ENCODE measurements at places on chromosomes 12 and 14.

- DNase-seq = no peak
Measured at GRCh38 chr14:56274556-56274955, 156.3 kb downstream of the PELI2 start.

- DNase-seq = peak; percentile 89
Measured at GRCh38 chr12:6280053-6280469, 30.4 kb upstream of the PLEKHG6 start.

DNA sequence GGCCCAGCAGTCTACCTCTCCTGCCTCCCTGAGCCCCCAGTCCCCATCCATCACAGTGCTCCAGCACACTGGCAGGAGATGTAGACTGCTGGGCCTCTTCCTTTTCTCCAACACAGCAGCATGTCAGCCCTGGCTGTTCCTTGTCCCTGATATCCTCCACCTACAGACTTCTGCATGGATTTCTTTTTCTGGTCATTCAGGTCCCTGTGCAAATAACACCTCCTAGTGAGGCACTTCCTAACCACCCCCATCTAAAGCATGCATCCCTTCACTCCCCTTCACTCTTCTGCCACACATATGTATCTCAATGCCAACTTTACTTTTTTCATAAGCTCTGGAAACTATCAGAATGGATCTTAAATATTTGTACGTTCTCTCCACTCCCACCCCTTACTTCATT lies 81.5 kb downstream of the SLC24A4 start:
- DNase-seq = no peak

DNA sequence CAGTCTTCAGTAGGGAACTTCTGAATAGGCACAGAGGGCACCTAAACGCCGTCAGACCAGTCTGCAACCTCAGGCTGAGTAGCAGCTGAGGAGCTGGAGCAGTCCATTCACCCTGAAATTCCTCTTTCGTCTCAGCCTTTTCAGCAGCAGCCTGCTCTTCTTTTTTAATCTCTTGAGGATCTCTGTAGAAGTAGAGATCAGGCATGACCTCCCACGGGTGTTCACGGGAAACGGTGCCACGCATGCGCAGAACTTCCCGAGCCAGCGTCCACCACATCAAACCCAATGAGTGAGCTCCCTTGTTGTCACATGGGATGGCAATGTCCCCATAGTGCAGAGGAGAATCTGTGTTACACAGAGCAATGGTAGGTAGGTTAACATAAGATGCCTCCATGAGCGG lies 11.1 kb upstream of the MARK3 start:
- DNase-seq = no peak

DNA sequence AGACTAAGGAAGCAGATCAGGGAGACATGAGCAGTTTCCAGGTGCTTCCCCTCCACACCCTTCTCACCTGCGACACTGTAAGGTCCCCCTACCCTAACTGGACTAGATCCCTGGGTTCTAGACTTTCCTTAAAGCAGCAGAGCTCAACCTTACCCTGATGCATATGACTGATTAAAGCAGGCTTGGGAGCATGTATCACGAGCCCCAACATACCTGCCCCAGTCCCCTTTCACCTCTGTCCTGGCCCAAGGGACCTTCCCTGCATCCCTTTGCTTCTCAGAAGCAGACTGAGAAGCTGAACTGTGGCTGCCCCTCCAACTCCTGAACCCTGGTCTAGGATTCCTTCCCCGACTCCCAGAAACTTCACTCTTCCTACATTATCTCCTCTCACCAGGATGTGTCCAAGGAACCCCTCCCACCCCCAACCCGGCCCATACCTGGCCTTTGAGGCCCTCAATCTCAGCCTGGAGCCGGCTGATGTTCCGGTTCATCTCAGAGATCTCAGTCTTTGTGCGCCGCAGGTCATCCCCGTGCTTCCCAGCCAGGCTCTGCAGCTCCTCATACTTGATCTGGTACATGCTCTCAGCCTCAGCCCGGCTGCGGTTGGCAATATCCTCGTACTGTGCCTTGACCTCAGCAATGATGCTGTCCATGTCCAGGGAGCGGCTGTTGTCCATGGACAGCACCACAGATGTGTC lies 5.4 kb downstream of the KRT8 start:
- DNase-seq = no peak

DNA sequence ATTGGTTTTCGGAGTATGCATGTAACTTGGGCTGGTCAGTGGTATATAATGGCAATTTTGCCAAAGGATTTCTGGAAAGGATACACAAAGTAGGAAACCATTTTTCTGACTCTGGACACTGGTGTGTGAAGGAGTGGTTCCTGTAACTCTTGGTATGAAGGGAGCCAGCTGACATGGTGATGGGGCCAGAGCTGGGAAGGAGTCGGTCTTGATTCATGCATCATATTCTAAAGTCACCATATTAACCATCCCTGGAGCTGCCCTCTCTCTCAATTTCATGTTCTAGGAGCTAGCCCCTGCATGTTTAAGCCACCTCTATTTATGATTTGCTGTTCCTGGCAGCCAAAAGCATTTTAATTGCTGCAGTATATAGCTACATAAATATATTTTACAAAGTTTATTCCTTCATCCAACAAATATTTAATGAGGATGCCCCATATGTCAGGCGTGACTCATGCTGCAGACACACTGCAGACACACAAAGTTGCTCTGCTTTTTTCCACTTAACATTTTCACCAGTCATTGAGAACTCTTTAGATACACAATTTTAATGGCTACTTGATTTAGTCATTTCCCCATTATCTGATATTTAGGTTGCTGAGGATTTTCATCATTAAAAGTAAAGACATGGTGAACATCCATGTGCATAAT lies 78.7 kb upstream of the PSMC1 start:
- DNase-seq = no peak

GRCh38 chr12:120262852-120263747 lies 2.4 kb downstream of the PXN start:
- peak; percentile 17 for DNase-seq

GRCh38 chr14:92903359-92903758 lies 19.6 kb upstream of the CHGA start:
- DNase-seq = no peak

GRCh38 chr14:93847473-93847872 lies 59.2 kb upstream of the PRIMA1 start:
- DNase-seq = no peak

DNA sequence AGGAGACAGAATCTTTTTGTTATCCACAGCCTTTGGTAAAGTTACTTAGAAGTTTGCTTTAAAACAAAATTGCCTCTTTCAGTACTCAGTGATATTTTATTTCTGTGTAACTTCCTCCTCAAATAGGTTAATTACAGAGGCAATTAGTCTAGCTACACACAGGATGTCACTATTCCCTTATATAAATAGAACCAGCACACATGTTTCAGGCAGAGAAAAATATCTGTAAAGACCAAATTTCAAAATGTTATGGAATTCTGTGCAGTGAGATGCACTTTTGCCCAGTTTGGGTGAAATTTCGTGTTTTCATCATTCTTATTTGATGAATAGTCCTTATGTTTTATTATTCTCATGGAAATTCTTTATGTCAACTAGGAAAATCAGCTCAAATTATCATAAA lies 410.6 kb upstream of the SOX5 start:
- no peak for DNase-seq

GRCh38 chr14:61145034-61145902 lies 135.9 kb downstream of the TMEM30B start:
- peak; percentile 77 for DNase-seq

- DNase-seq = no peak
Measured at GRCh38 chr12:45839917-45840316, 110.4 kb downstream of the ARID2 start.

DNA sequence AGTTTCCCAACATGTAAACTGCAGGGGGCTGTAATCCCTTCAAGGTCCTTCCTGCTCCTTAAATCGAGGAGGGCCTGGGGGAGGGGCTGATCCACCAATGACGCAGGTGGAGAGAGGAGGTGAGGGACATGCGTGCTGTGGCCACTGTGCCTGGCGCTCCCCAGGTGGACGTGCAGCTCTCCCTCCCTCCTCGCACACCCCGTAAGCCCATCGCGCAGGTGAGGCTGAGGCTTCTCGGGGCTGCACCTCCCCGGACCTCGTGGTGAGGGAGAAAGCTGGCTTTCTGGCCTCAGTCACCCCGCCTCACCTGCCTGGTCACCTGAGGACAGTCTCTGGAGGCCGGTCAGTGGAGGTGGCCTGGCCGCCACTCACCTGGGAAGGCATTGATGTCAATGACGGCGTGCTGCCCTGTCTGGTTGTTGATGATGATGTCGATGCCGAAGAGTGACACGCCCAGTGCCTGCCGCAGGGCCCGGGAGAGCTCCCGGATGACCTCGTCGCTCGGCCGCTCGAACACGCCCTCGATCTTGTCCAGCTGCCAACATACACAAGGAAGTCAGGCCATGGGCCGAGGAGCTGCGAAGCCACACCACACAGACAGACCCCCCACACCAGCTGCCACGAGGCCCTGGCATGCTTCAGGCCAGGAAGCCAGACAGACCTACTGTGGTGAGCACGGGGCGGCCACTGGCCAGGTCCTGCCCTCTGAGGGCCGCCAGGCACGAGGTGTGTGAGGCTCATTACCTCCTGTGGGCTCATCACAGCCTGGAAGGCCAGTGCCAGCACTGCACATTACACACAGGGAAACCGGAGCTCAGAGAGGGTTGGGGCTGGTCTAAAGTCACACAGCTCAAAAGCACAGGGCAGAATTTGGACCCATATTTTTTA lies 23.3 kb downstream of the CHGA start:
- peak; percentile 77 for DNase-seq

DNA sequence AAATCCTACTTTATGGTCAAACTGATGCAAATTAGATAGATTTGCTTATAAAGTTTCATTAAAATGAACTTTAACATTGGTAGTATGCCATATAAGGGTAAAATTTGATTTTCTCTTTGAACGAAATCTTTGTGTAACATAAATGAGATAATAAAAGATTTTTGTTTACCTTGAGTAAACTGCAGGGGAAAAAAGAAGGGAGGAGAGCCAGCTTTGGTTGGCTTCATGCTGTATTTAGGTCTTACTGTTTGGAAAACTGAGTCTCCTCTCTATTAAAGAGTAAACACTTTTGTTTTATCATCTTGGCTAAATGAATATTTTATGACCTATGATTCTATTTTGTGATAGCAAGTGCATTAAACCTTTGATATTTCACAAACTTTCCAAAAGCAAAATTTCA lies 267.6 kb downstream of the IPO8 start:
- DNase-seq = no peak

GRCh38 chr12:131621701-131622421 lies 89.0 kb upstream of the SFSWAP start:
- no peak for DNase-seq

DNA sequence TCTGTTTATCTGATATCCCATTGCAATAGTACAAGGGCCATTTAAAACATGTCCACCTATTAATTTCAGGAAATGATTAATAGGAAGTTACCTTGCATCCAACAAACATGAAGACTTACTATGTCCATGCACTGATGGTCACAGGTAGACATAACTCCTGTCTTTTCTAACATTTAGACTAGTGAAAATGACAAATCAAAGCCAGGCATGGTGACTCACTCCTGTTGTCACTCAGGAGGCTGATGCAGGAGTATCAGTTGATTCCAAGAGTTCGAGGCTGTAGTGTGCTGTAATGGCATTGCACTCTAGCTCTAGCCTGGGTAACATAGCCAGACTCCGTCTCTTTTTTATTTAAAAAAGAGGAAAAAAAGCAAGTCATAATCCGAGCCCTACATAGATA lies 14.8 kb downstream of the HSP90B1 start:
- DNase-seq = no peak

GRCh38 chr12:103241184-103241583 lies 254.6 kb downstream of the C12orf42 start:
- no peak for DNase-seq

DNA sequence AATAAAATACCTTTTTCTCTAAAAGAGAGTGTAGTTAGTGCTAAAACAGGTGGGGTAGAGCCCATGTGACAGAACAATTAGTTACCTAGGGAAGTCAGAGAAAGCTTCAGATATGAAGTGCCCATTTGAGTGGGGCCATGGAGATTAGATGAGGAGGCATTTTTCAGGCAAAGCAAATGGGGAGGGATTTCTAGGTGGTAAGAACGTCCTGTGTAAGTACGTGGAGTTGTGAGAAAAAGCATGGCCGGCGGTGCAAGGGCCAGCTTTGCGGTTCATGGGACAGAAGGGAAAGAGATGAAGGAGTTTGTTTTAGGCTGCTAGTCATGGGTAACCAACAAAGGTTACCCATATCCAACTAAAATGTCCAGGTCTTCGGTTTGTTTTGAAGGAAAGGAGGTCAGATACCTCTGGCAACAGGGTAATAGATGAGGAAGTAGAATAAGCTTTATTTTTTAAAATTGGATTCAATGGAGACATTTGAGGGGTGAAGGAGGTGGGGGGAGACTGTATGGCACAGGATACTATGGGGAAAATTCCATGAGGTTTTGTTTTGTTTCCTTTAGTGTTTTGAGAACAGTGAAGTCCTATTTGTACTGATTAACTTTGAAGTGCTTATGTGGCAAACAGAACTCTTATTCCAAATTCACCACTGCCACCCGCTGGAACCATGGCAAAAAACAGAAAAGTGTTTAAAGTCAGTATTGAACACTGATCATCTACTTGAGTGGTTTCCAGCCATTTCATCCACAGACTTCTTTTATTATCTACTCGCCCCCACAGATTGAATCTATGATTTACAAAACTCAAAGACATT lies 10.0 kb upstream of the SNRPF start:
- DNase-seq = peak; percentile 45

GRCh38 chr12:50914872-50915484 lies 37.4 kb upstream of the HIGD1C start:
- no peak for DNase-seq

DNA sequence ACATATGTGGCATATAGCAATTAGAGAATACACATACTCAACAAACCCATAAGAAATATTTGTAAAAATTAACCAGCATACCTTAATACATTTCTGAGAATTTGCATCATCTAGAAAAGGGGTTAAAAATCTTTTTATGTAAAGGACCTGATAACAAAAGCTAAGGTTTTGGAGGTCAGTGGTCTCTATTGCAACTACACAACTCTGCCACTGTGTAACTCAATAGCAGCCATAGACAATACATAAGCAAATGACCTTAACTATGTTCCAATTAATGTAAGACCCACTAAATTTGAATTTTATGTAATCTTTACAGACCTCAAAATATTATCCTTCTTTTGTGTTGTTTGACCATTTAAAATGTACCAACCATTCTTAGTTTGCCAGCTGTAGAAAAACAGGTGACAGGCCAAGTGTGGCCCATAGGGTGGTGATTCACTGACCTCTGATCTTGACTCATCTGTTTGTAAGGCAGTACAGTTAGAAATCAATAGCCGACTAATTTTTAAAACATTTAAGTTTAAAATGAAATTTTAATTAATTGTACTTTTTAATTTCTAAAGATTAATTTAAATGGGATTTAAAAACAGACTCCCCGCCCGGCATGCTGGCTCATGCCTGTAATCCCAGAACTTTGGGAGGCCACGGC lies 7.4 kb upstream of the EPS8 start:
- DNase-seq = no peak

DNA sequence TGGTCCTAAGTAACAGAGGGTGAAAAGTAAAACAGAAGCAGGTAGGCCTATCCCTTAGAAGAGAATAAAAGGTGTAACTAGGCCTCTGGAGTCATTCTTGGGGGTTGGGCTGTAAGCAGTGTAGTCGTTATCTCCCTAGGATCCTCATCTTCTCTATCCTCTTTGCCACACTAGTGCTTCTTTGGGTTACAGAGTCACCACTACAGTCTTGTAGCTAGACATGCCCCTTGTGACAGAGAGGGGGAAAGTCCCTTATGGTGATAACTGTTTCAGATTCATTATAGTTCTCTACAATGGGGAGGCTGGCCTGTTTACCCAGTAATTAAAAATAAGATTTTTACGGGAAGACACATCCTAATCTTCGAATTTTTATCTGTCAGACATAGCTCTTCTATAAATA lies 16.4 kb upstream of the SRP54 start:
- DNase-seq = no peak

GRCh38 chr12:53501615-53502181 lies 615 bp downstream of the TARBP2 start:
- no peak for DNase-seq

GRCh38 chr14:64807551-64807950 lies 72.2 kb downstream of the SPTB start:
- no peak for DNase-seq
